ENCODE measurements at places on chromosomes 13 and 19. TPM values are rescaled to one million over a fixed set of nuclear protein-coding genes. Genes with fewer than 3 reads are reported as not detected.

DNA sequence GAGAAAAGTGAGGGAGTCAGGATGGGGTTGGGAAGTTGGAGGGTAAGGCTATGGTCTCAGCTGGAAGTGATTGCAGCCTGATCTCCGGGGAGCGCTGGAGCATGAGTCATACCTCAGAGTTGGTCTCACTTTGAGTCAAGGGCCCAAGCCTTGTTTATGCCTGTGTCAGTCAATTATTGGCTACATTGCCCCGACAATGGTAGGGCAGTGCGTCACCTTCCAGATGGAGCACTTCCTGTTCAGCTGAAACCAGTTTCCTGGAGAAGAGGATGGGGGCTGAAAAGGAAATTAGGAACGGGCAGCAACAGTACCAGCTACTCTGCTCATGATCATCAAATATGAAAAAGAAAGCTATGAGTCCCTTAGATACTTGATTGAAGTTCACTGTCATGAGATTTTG is 60.4 kb downstream of the ADGRE1 start:
- peak overlapping the region; percentile 18 for H3K4me3 ChIP-seq
- no peaks in the 10 kb centered on the region for H3K27me3 ChIP-seq
- no peaks in the 10 kb centered on the region for H3K36me3 ChIP-seq
- H3K27ac ChIP-seq, result peak overlapping the region; percentile 55

SLC25A15 gene
- total RNA-seq, result 23.6 TPM

DNA sequence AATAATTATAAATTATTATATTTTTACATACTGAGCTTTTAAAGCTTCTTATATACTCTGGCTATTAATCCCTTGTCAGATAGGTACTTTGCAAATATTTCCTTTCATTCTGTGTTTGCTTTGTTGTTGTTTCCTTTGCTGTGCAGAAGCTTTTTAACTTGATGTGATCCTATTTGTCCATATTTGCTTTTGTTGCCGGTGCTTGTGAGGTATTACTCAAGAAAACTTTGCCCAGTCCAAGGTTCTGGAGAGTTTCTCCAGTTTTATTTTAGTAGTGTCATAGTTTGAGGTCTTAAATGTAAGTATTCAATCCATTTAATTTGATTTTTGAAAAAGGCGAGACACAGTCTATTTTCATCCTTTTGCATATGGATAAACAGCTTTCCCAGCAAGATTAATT is 1319.9 kb upstream of the PRR20A start:
- no peaks in the 10 kb centered on the region for H3K4me1 ChIP-seq
- no peak for DNase-seq
- H3K27me3 ChIP-seq, result no peaks in the 10 kb centered on the region
- H3K4me3 ChIP-seq, result no peak overlapping the region
- H3K36me3 ChIP-seq, result no peaks in the 10 kb centered on the region

DNA sequence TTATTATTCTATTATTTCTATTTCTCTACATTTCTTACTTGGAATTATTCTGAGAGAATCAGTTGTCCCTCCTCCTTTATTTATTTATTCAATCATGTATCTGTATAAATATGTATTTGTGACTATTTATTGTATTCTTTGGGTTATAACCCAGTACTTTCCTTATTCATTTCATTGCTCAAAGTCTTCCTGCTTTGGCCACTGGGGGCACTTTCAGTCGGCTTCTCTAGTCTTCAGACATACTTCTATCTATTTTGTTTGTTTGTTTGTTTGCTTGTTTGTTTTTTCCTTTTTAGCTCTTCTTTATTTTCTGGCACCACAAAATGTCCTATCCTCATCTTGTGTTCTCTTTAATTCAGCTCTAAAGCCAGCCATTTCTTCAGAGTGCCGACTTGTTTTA is 260.4 kb downstream of the NALCN start:
- no peak overlapping the region for H3K4me3 ChIP-seq
- H3K27me3 ChIP-seq, result peaks cover 23% of the 10 kb centered on the region
- DNase-seq, result no peak
- no peaks in the 10 kb centered on the region for H3K36me3 ChIP-seq
- H3K4me1 ChIP-seq, result no peaks in the 10 kb centered on the region
- no peak overlapping the region for H3K27ac ChIP-seq

GRCh38 chr19:45215391-45216191 is 29.6 kb downstream of the EXOC3L2 start:
- no peaks in the 10 kb centered on the region for H3K36me3 ChIP-seq
- no peak overlapping the region for H3K4me3 ChIP-seq
- peaks cover 2% of the 10 kb centered on the region for H3K4me1 ChIP-seq

GRCh38 chr13:38147050-38147449 is 202.6 kb upstream of the UFM1 start:
- no peaks in the 10 kb centered on the region for H3K27me3 ChIP-seq
- no peak overlapping the region for H3K4me3 ChIP-seq
- no peaks in the 10 kb centered on the region for H3K36me3 ChIP-seq
- H3K27ac ChIP-seq, result no peak overlapping the region

DNA sequence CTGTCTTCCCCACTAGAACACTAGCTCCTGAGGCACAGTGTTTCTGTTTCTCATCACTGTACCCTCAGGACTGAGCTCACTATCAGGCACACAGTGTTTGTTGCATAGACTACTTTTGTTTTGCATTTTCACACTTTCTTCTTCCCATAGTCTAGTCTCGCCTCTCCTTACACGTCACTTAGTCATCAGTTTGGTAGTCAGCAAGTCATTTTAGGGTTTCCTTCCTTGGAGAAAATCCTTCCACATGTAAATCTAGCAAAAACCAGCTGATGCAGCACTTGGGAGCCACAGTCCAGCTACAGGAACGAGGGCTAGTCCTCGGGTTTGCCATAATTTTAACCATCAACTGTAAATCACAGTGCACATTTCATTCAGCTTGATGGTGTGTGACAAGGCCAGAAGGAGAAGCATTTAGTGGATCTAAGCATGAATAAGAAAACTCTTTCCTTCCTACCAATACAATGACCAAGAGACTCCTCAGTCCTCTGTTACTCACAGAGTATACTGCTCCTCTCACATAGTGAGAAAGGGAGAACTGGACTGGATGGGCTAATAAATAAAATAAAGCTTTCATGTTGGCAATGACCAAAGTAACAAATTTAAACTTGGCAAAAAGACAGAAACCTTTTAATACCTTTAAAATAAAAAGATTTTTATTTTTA is 221.0 kb downstream of the KLF12 start:
- no peaks in the 10 kb centered on the region for H3K27me3 ChIP-seq
- H3K27ac ChIP-seq, result peak overlapping the region; percentile 49
- peaks cover 30% of the 10 kb centered on the region for H3K4me1 ChIP-seq

GRCh38 chr13:98284679-98285078 is 107.6 kb upstream of the RNF113B start:
- no peak for DNase-seq
- H3K4me1 ChIP-seq, result no peaks in the 10 kb centered on the region
- H3K36me3 ChIP-seq, result no peaks in the 10 kb centered on the region
- H3K4me3 ChIP-seq, result no peak overlapping the region

DNA sequence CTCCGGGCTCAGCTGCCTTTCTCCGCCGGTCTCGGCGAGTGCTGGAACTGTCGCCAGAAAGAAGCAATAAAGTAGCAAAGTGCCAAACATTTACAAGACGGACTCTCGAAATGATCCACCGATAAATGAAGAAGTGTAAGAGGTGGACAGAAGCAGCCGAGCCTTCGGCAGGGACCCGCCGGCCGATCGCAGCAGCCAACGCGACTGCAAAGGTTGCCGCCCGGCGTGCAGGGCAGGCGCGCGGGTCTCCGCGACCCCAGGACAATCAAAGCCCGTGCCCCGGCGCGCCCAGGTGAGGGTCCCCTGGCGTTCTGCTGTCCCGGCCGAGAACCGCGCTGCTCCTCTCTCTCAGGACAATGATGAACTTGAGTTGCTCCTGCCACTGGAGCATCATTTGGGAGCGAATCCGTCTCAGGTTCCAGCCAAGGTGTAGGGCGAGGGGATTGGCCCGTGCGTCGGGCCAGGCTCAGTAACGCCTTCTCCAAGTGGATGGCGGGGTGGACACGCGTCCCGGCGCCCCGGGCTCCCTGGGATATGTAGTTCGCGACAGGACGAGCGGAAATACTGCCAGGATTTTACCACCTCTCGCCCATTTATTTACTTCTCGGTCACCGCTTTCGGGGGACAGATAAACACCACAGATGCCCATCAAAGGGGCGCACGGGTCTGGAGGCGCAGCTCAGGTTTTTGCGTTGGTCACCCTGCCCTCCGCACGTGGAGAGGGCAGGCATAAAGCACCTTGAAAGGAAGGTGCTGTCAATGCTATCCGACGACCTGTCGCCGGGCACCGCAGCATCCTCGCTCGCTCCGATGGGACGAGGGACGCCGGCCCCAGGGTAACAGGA is at the start of the genes BIVM and POGLUT2:
Gene BIVM (plus strand): TSS at position 539 of the 845 bp plus-strand sequence. CDS start 8,149 bp downstream, outside the sequence.
Gene POGLUT2 (minus strand): TSS at position 396 of the 845 bp plus-strand sequence. CDS start 306 bp downstream, at position 90.
- DNase-seq, result peak; percentile 93
- peak within 1 kb of the TSS; percentile 89 for H3K4me3 ChIP-seq
- peaks cover 3% of the 10 kb centered on the region for H3K36me3 ChIP-seq
- peaks cover 8% of the 10 kb centered on the region for H3K27me3 ChIP-seq

DNA sequence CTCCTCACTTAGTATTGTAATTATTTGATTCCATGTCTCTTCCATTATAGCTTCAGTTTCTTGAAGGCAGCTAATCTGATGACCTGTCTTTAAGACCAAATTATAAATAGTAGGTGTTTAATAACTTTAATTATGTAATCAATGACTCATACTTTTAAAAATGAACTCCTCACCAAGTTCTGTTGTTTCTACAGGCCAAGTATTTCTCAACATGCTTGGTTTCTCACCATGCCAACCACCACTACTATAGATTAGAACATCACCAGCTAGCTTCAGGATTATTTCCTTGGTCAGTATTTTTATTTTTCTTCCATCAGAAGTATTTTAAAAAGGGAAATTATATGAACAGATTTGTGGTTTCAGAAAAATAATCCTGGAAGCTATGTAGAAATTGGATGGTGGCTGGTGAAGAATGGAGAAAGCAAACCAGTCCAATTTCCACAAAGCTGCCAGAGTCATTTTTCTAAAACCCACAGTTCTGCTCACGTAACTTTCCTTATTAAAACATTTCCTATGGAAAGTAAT is 237.7 kb upstream of the DACH1 start:
- H3K4me1 ChIP-seq, result no peaks in the 10 kb centered on the region
- H3K27ac ChIP-seq, result no peak overlapping the region
- no peak overlapping the region for H3K4me3 ChIP-seq
- no peaks in the 10 kb centered on the region for H3K27me3 ChIP-seq
- DNase-seq, result no peak

OR7D2 gene
- 0.09 TPM for total RNA-seq

DZIP1 gene
- total RNA-seq, result 0.39 TPM

BRD4 gene
- 106 TPM for total RNA-seq

OXGR1 gene
- not detected for total RNA-seq

REEP6 gene
- total RNA-seq, result 2.7 TPM

DNA sequence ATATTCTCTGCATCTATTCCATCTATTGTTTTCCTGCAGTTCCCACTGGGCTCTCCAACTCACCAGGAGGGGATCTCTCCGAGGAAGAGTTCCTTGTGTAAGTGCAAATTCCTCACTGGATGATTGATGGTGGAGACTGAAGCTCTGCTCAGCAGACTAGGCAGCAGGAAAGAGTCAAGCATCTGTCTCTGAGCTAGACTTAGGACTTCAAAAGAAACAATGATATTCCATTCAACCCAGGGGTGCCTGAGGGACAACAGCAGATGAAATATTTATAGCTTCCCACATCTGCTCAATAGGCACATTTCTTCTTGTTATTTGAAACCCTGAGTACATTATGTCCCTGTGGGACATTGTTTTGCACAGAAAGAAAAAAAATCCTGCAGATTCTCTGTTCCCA is at the start of the genes OR7A5 and OR7C1:
Gene OR7A5 (minus strand): TSS at position 175 of the 400 bp plus-strand sequence. CDS start 6,944 bp downstream, outside the sequence.
Gene OR7C1 (minus strand): TSS at position 175 of the 400 bp plus-strand sequence. CDS start 35,049 bp downstream, outside the sequence.
- H3K4me1 ChIP-seq, result no peaks in the 10 kb centered on the region
- DNase-seq, result no peak
- no peaks in the 10 kb centered on the region for H3K36me3 ChIP-seq

DNA sequence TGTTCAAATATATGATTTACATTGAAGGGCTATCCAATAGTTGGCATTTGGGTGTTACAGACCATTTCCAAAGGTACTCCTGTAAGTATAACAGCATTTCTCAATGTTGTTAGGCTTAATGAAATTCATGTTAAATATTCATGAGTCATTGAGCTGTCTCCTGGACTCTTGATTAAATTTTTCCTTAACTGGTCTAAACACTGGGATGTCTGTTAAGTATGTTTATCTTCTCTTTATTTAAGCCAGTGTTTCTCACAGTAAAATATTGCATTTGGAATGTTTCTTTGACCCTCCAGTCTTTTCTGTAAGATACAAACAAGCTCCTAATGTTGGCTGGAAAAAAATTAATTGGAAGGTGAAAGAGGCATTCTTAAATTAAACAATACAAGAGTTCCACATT is 402.5 kb upstream of the HTR2A start:
- DNase-seq, result no peak
- no peaks in the 10 kb centered on the region for H3K36me3 ChIP-seq
- H3K27me3 ChIP-seq, result peaks cover 8% of the 10 kb centered on the region
- no peaks in the 10 kb centered on the region for H3K4me1 ChIP-seq

GRCh38 chr19:42831221-42832019 is 48.1 kb downstream of the PSG1 start:
- no peak for DNase-seq
- H3K27ac ChIP-seq, result no peak overlapping the region
- no peaks in the 10 kb centered on the region for H3K4me1 ChIP-seq
- H3K27me3 ChIP-seq, result peaks cover 15% of the 10 kb centered on the region
- H3K4me3 ChIP-seq, result no peak overlapping the region

DNA sequence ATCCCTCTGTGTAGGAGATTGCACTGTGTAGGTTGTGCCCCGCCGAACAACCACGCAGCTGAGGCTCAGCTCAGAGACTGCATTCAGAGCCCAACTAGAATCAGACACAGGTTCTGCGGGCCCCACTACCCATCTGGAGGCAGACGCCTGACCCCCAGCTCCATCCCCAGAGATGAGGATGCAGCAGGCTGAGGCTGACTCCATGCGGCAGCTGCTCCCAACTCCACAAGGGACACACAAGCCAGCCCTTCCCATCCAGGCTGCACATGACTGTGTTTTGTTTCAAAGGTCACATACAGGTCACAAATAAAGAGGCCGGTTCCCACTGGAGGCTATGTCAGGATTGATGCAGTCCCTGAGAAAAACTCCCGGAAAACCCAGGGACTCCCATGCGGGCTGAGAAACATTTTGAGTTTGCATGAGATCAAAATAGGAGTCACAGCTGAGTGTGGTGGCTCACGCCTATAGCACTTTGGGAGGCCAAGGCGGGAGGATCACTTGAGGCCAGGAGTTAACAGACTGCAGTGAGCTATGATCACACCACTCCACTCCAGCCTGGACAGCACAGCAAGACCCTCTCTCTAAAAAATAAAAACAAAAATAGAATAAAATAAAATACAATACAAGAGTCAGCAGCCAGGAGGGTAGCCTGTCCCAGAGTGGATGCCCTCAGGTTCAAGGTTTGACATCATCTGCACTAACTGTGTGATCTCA is 14.0 kb downstream of the ELL start:
- peaks cover 63% of the 10 kb centered on the region for H3K4me1 ChIP-seq
- no peak for DNase-seq
- peak overlapping the region; percentile 83 for H3K27ac ChIP-seq
- H3K4me3 ChIP-seq, result no peak overlapping the region
- H3K27me3 ChIP-seq, result no peaks in the 10 kb centered on the region
- no peaks in the 10 kb centered on the region for H3K36me3 ChIP-seq

DNA sequence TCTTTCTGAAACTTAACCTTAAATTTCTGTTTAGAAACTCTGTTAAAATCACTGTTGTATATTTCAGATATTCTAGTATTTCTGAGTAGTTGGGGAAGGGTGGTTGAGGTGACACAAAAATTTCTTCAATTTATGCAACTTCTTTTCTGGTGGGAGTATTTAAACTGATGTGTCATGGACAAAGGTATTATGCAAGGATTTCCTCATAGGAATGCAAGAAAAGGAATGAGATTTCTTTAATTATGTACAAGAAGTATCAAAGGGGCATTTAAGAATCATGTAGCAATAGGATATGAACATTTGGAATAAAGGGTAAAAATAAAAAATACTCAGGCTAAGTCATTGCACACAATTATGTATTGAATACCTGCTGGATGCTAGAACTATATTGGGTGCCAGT is 575.8 kb upstream of the KLF12 start:
- H3K4me3 ChIP-seq, result no peak overlapping the region
- H3K36me3 ChIP-seq, result no peaks in the 10 kb centered on the region
- DNase-seq, result no peak
- H3K27me3 ChIP-seq, result no peaks in the 10 kb centered on the region
- H3K4me1 ChIP-seq, result no peaks in the 10 kb centered on the region
- no peak overlapping the region for H3K27ac ChIP-seq

ZNF582 gene
- total RNA-seq, result 1.8 TPM

Measured in activated CD4-positive, alpha-beta T cell treated with anti-CD3 and anti-CD28 coated beads for 36 hours (primary cell).